ENCODE measurements at places on chromosomes 5 and 9. TPM values are rescaled to one million over a fixed set of nuclear protein-coding genes. Genes with fewer than 3 reads are reported as not detected.

The GALT gene
- 53.1 TPM for total RNA-seq

The SREK1IP1 gene
- 28.8 TPM for total RNA-seq

The ST8SIA4 gene
- 30.3 TPM for total RNA-seq

The ENTREP1 gene
- total RNA-seq = 11.8 TPM

The RNF180 gene
- 7.8 TPM for total RNA-seq

The SLC34A1 gene
- total RNA-seq = not detected

The TRIM32 gene
- total RNA-seq = 24.7 TPM

The BASP1 gene
- total RNA-seq = 95.2 TPM

The SLC6A3 gene
- 0.10 TPM for total RNA-seq

The SEPTIN8 gene
- total RNA-seq = 22.8 TPM

The PCDHGA11 gene
- 10.8 TPM for total RNA-seq

The MAML1 gene
- 30.0 TPM for total RNA-seq

The ZNF366 gene
- 23.3 TPM for total RNA-seq

The ACOT12 gene
- total RNA-seq = not detected

The CTXN3 gene
- total RNA-seq = 5.4 TPM

The IL13 gene
- total RNA-seq = not detected

The GDF9 gene
- total RNA-seq = 0.33 TPM

The ANKRD31 gene
- total RNA-seq = 0.05 TPM

The INSL6 gene
- not detected for total RNA-seq

The HMMR gene
- 8.6 TPM for total RNA-seq

The IFNA2 gene
- not detected for total RNA-seq

The RNF183 gene
- not detected for total RNA-seq

The PCDHGA4 gene
- total RNA-seq = 2.0 TPM

The TSLP gene
- total RNA-seq = 1.5 TPM

The MLANA gene
- not detected for total RNA-seq

The CARD9 gene
- total RNA-seq = 0.41 TPM

The FAM221B gene
- not detected for total RNA-seq

The MGAT1 gene
- 115 TPM for total RNA-seq

The EGFLAM gene
- total RNA-seq = 29.6 TPM

The TTC23L gene
- 0.26 TPM for total RNA-seq

The FGF10 gene
- 0.15 TPM for total RNA-seq

The SLC28A3 gene
- total RNA-seq = 0.26 TPM

The COX7C gene
- 434 TPM for total RNA-seq

The PRDM9 gene
- not detected for total RNA-seq

The THBS4 gene
- 3.0 TPM for total RNA-seq

The DNAH5 gene
- 0.80 TPM for total RNA-seq

The TAS2R1 gene
- not detected for total RNA-seq

The SLC6A7 gene
- total RNA-seq = not detected

The CRB2 gene
- 0.18 TPM for total RNA-seq

The CCIN gene
- not detected for total RNA-seq

The RNF20 gene
- 46.1 TPM for total RNA-seq

The PCDHGA3 gene
- 1.4 TPM for total RNA-seq

The TAF1L gene
- total RNA-seq = not detected

All from endothelial cell (in vitro differentiated cells).